ENCODE measurements at places on chromosomes 7 and 10. TPM values are rescaled to one million over a fixed set of nuclear protein-coding genes. Genes with fewer than 3 reads are reported as not detected.

The LDB1 gene
- polyA plus RNA-seq: 13.9 TPM

The ZNF804B gene
- polyA plus RNA-seq: not detected

The NRCAM gene
- 0.06 TPM for polyA plus RNA-seq

The GIMAP6 gene
- 8.2 TPM for polyA plus RNA-seq

The ANKRD16 gene
- 4.3 TPM for polyA plus RNA-seq

The PPP1R3C gene
- 111 TPM for polyA plus RNA-seq

The ASB10 gene
- 25.2 TPM for polyA plus RNA-seq

The GRID2IP gene
- not detected for polyA plus RNA-seq

The PFKFB3 gene
- polyA plus RNA-seq: 26.7 TPM

The SPDYE2 gene
- polyA plus RNA-seq: 0.13 TPM

The SLC18A2 gene
- polyA plus RNA-seq: 0.05 TPM

The ZSCAN21 gene
- polyA plus RNA-seq: 16.2 TPM

The PLXDC2 gene
- 2.3 TPM for polyA plus RNA-seq

The MYOF gene
- polyA plus RNA-seq: 2.1 TPM

The PRRT4 gene
- polyA plus RNA-seq: 3.0 TPM

The SFTPA1 gene
- 0.44 TPM for polyA plus RNA-seq

The PTN gene
- 0.74 TPM for polyA plus RNA-seq
